Posterior cingulate gyrus (tissue), 11 donors: ENCODE measurements at places on chromosomes 1 and 21.

DNA sequence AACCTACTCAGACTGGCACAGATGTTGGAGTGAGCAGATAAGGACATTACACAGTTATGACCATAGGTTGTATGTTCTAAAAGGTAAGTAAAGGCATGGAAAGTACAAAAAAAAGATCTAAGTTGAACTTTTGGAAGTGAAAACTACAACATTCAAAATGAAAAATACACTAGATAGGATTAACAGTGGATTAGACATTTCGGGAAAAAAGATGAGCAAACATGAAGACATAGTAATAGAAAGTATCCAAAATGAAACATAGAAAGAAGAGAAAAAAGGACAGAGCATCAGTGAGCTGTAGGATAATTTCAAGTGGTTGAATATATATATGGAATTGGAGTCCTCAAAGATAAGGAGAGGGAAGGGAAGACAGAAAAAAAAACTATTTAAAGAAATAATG lies 34.0 kb upstream of the CR2 start:
- DNase-seq = no peak

DNA sequence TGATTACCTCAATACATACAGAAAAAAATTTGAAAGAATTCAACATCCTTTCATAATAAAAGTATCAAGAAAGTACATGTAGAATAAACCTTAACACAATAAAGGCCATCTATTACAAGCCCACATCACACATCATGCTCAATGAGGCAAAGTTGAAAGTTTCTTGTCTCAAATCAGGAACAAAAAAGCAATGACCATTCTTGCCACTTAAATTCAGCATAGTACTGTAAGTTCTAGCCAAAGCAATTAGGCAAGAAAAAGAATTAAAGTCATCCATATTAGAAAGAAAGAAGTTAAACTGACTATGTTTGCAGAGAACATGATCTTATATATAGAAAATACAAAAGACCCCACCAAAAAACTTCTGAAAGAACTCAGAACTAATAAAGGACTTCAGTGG lies 44.5 kb downstream of the KCNT2 start:
- no peak for DNase-seq

DNA sequence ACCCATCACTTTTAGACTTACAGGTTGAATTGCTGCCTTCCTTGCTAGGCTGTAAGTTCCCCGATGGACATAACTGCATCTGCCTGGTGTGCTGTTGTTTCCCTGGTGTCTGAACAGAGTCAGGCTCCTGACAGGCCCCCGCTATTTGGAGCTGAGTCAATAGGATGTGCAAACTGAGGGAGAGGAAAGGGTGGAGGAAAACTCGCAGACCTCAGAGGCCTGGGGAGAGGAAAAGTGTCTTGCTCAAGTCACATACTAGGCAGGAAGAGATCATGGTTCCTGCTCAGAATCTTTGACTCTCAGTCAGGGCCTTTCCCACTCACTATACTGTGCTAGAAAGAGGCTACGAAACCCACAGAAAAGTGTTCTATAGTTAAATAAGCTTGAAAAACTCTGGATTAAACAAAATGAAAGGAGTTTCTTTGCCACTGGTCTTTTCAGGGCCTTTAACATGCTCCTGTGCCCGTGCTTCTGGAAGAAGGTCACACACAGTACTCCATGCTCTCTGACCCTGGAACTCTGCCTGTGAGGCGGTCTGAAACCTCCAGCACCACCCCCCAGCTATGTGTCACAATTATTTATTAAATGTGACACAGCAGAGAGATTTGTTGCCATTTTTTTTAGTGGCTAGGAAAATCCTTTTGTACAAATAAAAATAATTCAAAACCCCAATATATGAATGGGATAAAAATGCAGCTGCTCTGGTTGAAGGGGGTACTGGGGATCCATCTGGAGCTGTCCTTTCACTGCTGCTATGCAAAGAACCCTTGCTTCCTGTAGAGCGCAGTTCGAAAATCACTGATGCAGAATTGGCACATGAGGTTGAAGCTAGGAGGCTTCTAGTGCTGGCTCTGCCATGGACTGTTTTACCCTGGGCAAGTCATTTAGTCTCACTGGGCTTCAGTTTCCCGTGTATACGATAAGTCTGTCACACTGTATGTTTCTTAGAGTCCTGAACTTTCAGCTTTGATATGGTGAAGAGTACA lies 20.1 kb upstream of the CDCP2 start:
- DNase-seq = peak; percentile 83

GRCh38 chr21:19522381-19522780 lies 1118.8 kb upstream of the TMPRSS15 start:
- DNase-seq = no peak

DNA sequence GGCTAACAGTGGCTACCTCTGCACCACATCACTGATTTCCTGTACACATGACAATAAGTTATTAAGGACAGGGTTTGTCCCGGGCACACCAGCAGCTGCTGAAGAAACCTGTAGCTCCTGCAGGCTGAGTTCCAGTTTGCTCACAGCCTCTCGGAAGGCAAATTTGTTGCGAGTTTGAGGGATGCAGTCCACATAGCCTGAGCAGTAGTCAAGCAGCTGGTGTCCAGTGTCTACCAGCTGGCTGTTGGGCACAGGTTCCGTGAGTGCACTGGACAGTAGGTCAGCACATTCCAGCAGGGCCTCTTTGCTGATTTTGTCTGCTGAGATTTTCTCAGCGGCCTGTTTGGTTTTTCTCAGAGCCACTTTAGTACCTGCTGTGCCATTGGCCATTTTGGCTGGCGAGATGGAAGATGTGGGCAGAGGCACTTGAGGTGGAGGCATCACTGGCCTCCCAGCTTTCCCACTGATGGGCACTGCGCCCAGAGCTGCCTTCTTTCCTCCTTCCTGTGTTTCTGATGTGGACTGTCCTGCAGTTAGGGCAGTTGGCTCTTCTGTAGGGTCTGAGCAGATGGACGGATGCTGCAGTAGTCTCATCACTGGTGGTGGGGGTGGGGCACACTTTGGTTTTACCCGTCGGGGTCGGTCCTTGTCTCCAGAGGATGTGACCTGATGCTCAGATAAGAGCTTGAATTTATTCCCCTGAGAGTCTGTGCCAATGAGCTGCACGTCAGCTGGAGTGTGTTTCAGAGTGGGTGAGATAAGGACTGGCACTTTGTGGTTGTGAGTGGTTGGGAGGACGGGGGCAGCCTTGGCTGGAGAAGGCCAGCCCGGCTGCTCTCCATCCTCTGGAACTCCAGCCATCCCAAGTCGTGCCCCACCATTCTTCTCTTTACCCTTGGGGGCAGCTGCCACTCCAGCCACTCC lies 26.1 kb downstream of the TOR3A start:
- no peak for DNase-seq

- DNase-seq = no peak
Measured at GRCh38 chr1:7856345-7856744, 3.5 kb upstream of the UTS2 start.
